ENCODE measurements at places on chromosomes 6 and 20.

DNA sequence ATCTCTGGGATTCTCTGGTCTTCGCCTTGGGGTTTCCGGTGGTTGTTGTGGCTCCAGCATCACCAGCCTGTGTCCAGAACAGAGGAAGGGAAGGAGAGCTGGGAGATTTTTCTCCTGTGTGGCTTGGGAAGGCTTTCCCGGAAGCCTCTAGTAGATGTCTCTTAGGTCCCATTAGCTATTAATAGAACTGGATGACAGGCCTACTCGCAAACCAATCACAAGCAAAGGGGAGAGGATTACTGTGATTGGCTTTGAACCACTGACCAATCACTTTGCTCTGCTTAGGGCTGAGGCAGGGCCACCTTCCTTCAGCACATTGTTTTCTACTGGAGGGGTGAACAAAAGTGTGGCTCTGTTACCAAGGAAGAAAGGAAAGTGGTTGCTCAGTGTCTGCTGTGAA lies 203.4 kb upstream of the SULF2 start:
- DNase-seq = no peak

- DNase-seq = no peak
These were observed 218.8 kb upstream of the RNF24 start for GRCh38 chr20:4234128-4234527.

DNA sequence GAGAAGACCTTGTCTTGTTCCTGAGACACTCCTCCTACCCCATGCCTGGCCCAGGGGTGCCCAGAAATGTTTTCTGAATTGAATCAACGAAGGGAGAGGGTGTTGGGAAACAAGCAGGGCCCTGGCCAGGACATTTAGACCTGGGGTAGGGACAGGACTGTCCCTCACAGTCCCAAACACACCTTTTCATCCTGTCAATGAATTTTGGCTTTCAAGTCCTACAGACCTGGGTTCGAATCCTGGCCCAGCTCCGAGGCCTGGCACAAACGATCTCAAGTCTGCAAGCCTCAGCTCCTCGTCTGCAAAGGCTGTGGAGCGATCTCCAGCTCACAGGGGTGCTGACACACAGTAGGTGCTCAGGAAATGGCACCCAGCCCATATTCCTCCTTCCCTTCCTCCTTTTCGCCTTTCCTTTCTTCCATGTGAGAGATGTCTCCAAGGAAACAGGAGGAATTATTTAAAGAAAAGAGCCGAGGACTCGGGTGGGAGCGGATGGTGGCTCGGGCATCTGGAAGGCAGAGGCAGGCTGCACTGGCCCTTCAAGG lies 7.3 kb upstream of the DLGAP4 start:
- DNase-seq = no peak

GRCh38 chr6:124872361-124873065 lies 89.7 kb upstream of the RNF217 start:
- no peak for DNase-seq

GRCh38 chr6:43264599-43265145 lies 21.4 kb downstream of the TTBK1 start:
- no peak for DNase-seq

DNA sequence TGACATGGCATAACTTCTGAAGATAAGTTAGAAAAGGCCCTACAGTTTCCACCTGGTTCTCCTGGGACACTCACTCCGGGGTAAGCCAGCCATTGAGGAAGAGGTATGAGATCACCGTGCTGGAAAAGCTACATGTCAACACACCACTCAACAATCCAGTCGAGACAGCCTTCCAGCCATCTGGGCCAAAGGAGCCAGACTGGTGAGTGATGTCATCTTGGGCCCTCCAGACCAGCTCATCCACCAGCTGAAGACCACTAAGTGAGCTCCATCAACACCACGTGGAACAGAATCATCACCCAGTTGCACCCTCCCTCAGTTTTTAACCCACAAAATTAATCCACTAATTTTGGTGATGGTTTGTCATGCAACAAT lies 32.3 kb upstream of the RSPO4 start:
- no peak for DNase-seq

DNA sequence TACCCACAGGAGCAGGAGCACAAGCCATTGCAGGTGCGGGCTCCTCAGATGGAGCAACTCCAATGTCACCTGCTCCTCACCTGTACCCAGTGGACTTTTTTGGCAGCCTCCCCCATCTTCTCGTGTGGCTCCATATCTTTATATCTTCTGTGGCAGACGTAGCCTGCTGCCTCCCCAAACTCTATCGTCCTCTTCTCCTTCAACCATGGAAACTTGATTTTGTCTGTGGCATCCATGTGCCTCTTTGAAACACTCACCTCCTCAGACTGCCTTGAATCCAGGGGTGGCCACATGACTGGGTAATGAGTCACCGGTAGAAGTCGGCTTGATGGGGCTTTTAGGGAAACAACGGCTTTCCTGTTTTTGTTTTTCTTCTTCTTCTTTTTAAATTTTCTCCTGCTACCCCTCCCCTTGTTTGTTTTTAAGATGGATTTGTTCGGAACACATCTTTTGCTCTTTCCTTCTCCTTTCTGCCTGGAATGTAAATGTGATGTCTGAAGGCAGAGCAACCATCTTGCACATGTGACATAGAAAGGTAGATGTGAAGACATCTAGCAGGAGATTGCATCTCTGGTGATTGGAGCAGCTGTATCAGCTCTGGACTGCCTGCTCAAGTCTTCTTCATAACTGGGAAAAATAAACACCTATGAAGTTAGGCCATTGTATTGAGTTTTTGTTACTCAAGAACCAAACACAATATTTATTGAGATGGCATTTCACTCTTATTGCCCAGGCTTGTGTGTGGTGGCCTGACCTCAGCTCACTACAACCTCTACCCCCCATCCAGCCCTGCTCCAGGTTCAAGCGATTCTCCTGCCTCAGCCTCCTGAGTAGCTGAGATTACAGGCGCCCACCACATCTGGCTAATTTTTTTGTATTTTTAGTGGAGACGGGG lies 69.9 kb upstream of the DDR1 start:
- DNase-seq = no peak

DNA sequence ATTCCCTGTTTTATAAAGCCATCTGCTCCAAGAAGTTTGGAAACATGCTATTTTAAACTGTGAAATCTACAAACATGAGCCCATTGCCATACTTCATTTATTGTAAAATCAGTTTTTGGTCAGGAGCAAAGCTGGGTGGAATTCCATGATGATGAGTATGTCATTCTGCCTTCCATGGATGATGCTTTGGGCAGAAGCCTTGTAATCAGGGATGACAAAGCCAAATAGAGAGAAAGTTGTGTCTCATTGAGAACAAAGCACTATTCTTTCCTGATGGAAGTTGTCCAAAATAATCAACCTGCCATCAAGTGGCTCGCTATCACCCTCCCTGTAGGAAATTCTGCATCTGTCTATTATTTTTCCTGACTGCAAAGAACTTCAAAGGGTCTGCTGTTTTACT lies 313.0 kb upstream of the DEFB112 start:
- no peak for DNase-seq

- DNase-seq = no peak
These were observed 68.2 kb downstream of the CCN2 start for GRCh38 chr6:131883016-131883415.

DNA sequence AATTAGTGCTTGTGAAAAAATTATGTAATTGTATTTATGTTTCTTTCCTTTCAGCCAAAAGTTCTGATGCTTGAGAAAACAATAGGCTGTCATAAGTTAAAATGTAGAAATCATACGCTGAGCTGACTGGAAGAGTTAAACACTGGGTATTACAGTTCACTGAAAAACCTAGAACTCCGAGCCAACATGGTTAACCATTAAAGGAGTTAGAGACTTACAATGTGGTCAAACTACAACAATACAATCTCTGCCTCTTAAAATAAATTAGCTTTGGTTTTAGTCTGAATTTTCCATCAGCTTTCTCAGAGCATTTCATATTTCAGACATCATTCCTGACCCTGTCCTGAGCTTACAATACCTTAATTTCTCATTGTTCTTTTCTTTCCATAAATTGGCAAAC lies 91.0 kb downstream of the COL12A1 start:
- DNase-seq = no peak

DNA sequence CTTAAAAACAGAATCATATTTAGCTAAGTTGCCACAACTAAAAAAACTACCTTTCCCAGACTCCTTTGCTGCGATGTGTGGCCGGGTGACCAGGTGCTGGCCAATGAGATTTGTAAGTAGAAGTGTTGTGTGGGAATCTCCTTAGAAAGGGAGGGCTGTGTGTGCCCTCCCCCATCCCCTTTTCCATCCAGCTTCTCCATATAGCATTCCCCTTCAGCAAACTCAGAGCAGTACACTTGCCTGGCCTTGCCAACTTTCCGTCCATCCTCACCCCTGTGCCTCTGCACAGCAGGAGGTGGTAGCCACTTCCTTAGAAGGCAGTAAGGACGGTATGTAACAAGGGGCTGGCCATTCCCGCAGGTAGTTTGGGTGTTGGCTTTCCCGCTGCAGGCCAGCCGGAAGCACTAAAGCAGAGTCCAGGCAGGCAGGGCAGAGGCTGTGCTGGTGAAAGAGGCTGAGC lies 22.3 kb upstream of the KCNK16 start:
- no peak for DNase-seq

DNA sequence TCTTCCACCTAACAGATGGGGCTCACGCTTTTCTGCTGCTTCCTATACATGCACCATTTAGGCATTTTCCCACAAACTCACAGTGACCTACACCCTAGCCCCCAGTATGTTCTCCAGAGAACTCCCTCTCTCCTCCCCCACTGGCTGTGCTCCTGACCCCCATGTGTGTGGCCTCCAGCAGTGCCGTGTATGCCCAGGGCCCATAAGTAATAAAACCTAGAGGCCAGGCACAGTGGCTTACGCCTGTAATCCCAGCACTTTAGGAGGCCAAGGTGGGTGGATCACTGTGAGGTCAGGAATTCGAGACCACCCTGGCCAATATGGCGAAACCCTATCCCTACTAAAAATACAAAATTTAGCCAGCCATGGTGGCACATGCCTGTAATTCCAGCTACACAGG lies 54.7 kb upstream of the NXT1 start:
- DNase-seq = no peak

GRCh38 chr6:147852772-147853171 lies 344.3 kb downstream of the SAMD5 start:
- no peak for DNase-seq

DNA sequence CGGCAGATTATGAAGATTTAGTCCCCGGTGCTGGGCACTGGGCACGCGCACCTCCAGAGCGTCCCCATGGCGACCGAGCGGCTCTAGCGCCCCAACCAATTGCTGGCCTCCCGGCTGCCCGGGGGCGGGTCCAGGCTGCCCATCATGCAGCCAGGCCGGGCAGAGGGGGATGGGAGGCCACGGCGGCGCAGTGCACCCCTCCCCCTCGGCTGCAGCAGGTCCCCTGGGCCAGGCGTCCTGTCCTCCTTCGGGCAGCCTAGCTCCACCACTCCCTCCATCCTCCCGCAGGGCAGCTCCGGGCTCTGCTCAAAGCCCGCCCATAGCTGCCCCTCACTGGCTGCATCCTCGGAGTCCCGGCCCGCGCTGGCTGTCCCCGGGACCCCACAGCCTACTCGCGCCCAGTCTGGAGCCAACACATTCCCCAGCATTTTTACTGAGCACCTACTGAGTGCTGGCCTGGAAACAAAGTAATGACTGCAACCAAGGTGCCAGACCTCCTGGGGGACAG lies 99.4 kb downstream of the ASXL1 start:
- no peak for DNase-seq

DNA sequence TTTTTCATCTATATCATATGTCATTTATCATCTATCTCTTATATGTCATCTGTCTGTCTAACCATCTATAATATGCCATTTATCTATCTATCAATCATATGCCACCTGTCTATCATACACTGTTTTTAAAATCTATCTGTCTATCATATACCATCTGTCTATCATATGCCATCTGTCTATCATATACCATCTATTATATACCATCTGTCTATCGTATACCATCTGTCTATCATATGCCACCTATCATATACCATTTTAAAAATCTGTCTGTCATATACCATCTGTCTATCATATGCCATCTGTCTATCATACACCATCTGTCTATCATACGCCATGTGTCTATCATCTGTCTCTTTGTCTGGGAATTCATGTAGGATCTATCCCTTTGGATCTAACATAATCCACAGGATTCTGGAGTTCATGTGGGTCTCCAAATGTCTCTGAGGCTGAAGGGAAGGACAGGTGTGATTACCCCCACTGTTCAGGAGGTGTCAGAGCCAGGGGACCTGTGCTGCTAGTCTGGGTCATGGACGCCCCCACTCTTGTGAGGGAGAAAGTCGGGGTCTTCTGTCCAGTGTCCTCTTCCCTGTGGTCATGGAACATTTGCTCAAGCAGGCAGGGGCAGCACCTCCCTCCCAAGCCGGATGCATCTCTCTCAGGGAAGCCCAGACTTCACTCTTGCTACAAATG lies 36.9 kb upstream of the FRMD1 start:
- DNase-seq = no peak

GRCh38 chr6:26225848-26226578 lies 138.8 kb downstream of the HFE start:
- DNase-seq = no peak

DNA sequence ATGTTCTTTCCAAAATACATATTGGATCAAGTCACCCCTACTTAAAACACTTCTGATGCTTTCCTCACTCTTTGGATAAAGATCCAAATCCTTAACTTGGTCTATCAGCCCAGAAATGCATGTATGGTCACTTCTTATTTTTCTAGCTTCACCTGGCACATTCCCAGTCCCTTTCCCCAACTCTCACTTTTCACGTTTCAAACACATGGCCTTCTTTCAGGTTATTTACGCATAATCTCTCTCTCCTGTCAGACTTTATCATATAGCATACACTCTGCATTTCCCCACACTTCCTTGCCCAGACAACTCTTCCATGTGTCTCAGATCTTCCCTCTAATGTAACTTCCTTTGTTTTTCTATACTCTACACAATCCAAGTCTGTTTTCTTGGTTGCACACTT lies 12.8 kb downstream of the PHIP start:
- DNase-seq = no peak

DNA sequence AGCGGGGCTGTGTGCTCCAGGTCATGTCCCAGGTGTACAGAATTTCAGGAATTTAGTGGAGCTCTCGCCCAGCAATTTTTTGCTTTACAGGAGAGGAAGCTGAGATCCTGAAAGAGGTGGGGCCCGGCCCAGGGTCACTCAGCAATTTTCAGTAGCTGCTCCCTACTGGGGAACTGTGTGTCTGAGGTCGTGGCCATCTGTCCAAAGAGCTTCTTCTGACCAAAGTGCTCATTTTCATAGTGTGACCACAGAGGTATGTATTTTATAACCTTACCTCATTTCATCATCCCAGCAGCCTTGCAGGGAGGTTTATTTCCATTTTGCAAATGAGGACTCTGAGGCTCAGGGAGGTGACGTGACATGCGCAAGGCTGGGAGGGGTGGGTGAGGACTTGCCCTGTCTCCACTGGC lies 46.3 kb downstream of the FAM209B start:
- no peak for DNase-seq

Measured in urinary bladder (tissue), 4 donors.